ENCODE measurements at places on chromosomes 11 and 22. TPM values are rescaled to one million over a fixed set of nuclear protein-coding genes. Genes with fewer than 3 reads are reported as not detected.

GRCh38 chr11:69044111-69045013 lies 4.4 kb upstream of the TPCN2 start:
- no peak for DNase-seq

DNA sequence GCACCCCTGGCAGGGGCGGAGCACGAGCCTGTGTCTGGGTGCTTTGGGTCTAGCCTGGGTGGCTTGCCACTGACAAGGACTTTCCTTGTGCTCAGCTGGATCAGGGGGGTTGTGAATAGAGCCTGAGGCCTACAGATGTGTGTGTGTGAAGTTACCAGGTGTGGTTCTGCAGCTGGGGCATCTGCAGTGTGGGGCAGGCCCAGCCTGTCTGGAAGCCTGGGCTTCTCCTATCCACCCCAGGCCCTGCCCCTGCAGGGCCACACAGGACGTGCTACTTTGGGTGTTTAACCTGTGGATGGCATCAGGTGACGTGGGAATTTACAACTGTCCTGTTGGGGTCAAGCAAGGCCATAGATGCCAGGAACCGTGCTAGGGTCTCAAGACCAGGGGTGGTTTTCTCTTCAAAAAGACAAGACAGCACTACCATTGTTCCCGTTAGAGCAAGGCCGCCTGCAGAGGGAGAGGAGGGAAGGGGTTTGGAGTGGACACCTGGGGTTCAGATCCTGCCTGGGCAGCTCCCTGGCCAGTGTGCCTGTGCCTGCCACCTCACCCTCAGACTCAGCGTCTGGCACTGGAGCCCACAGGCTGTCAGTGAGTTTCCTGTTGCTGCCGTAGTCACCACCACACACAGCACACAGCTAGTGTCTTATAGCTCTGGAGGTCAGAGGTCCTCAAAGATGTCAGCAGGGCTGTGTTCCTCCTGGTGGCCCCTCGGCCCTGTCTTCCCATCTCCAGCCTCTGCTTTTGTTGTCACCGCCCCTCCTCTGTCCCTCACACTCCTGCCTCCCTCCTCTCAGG lies 31.6 kb downstream of the CTTN start:
- DNase-seq, result no peak

DNA sequence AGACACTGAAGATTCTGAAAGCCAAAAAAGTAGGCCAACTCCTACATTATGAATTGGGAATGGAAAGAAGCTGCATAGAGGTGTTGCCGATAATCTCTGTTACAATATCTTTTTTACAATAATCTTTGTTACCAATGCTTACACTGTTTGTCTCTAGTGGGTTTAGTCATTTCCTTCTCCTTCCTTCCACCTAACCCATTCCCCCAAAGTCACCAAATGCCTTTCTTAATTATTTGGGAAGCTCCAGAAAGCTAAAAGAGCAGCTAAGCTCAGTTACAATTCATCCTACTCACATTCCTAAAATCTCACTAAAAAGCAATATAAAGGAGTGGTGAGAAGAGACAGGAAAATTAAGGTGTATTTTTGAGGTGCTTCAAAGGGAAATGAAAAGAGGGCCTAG lies 313.7 kb downstream of the SWAP70 start:
- no peak for DNase-seq

- no peak for DNase-seq
These were observed 3.4 kb upstream of the FGF19 start for GRCh38 chr11:69707176-69707575.

C11orf21 gene
- total RNA-seq, result 0.16 TPM

DNA sequence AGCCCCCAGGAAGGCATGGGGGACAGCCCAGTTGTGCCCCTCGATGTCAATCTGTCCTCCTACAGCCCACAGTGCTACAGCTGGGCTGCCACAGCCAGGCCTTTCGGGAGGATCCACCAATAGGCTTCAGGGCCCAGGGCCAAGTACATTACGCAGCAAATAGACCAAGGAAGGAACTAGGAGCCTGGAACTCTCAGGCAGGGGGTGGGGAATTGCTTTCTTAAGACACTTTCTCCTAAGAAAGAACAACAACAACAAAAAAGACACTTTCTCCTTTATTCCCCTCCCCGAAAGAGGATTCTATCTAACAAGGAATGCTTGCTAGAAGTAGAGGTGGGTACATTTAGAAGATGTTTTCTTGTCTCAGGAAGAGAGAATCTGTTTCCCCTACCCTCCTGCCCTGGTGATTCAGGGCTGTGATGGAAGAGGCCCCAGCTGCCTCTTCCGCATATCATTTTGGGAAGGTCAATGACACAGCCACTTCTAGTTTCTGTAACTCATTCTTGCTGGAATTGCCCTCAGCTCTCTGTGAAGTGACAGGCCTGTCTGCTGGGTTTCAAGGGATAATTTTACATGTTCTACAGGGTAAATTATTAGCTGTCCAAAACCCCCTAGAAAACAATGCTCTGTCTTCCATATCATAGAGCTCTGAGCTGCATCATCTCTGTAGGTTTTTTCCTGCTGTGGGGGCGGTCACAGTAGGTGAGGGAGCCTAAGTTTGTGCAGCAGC lies 6.0 kb upstream of the MALAT1 start:
- DNase-seq, result no peak

MOB2 gene
- 33.8 TPM for total RNA-seq

DNA sequence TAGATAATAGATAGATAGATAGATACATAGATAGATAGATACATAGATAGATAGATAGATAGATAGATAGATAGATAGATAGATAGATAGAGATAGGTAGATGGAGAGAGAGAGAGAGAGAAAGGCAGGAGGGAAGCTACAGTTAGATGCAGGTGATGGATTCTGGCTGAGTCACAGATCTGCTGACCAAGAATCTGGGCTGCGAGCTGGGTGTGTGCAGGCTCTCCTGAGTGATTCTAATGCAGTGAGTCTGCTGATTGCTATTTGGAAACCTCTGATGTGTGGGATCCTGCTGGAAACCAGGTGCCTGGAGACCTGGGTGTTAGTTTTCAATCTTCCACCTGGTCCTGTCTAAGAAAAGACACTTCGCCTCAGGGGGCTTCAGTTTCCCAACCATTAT lies 1441.8 kb downstream of the TBC1D22A start:
- DNase-seq, result peak; percentile 25

EHF gene
- total RNA-seq, result not detected

GRCh38 chr11:96102664-96103078 lies 178.8 kb upstream of the MTMR2 start:
- DNase-seq, result no peak

GRCh38 chr22:38081941-38082828 lies 1.8 kb downstream of the SLC16A8 start:
- DNase-seq, result no peak

GRCh38 chr11:120940160-120940848 lies 83.6 kb upstream of the TBCEL start:
- DNase-seq, result no peak

DNA sequence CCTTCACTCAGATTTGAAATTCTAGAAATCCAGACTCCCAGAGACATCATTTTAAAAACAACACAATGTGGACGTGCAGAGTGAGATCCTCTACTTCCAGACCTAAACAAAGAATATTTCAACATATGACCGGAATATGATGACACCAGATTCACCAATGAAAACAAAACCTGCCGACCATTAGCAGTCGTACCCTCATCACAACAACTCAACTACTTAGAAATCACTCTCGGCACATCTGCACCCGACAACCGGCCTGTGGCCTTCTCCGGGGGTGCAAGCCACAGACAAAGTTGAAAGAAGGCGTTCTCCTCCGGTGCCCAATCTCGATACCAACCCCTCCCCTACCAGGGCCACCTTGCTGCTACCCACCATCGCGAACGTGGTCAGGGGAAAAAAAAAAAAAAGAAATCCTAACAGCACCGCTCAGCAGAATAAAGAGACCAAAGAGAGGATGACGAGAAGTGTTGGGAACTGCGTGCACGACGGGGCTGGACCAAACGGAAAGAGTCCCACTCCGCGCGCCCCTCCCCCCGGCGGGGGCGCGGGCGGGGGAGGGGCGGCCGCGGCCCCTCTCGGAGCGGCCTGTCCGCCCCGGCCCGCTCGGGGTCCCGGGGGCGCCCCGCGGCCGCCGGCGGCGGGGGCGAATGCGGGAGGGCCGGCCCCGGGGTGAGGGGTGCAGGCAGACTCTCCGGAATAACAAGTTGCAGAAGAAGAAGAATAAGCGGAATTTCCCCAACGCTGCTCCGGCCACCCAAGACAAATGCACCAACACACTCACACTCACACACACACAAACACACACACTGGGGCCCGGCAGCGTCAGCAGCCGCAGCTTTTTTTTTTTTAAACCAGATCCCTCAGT lies 1.7 kb downstream of the PHF21A start:
- no peak for DNase-seq

DNA sequence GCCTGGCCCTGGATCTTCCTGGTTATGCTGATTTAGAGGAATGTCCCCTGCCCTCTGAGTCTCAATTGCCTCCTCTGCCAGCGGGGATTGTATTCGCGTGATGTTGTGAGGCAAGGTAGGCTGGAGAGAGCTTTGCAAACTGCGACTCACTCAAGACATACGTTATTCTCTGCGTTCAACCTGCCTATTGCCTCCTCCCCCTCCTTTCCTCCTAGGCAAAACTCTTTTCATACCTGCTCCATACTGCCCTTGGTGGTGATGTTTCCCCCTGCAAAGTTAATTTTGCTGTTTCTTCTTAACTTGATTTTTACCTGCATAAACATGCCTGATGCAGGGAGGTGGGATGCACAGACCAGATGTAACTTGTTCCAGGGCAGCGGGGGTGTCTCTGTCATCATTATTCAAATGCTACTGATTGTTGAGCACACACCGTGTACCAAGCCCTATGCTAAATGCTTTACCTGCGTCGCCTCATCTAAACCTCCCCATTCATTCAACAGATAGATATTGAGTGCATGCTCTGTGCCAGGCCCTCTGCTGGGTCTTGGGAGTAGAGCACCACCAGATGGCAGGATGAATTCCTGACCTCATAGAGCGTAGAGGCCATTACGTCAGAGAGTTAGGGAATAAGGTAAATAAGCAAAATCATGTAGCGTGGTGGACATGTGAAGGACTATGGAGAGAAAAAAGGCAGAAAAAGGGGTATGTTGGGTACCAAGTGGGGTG lies 29.0 kb downstream of the SGSM1 start:
- DNase-seq, result no peak

DNA sequence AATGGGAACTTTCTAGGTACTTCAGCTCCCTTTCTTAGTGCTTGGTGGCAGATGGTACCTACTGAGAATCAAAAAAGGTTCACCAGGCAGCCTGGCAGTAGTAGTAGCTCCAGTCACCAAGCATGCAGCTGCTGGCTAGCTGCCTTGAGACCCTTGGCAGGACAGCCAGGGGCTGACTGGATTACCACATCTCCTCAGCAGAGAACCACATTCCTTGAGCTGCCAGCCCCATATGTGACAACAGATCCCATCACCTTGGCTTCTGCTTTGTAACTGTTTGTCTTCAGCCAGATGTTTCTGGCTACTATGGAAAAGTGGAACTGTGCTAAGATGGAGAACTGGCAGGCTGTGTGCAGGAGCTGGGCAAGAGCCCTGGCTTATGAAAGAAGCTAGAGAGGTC lies 39.6 kb upstream of the CHRM4 start:
- DNase-seq, result no peak

NXPE2 gene
- not detected for total RNA-seq

DNA sequence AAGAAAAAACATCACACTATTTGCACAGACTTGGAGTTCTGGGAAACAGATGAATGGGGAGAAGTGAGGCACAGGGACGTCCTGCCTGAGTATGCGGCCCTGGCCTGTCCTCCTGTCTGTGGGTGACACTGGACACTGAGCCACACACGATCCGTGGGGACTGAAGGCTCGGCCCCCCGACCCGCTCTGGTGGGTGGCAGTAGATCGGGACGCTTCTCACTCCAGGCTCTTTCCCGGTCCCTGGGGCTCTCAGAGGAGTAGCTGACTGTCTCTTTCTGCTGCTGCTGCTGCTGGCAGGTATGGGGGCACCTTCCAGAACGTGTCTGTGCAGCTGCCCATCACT lies 27.7 kb downstream of the MUC6 start:
- no peak for DNase-seq

MUC2 gene
- total RNA-seq, result not detected

SMC1B gene
- not detected for total RNA-seq

DNA sequence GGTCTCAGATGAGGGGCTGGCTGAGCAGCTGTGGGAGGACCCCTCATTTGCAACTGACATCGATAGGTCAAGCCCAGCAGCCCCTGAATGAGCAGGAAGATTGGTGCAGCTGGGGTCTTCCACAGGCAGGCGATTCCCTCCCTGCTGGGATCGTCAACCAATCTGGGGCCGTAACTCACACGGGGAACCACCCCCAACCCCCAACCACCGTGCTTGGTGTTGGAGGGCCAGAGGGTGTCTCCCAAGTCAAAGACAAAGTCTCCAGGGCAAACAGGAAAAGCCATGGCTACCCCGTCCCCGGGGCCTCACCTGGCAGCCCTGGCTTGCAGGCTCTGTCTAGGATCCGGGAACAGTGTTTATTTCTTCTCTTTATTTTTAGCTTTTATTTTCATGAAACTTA lies 26.9 kb upstream of the SCUBE1 start:
- no peak for DNase-seq

- DNase-seq, result no peak
These were observed 18.1 kb downstream of the POLA2 start for GRCh38 chr11:65279741-65280440.

DNA sequence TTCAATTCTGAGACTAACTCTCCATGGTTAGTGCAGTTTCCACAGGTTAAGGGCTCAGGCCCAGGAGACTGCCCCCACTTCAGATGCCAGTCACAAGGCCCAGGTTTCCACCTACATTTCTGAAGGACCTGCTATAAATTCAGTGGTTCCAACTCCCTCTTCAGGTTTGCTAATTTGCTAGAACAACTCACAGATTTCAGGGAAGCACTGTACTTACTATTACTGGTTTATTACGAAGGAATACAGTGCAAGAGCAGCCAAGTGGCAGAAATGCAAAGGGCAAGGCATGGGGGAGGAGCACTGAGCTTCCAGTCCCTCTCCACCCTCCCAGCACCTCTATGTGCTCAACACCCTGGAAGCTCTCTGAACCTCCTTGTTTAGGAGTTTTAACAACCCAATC lies 39.3 kb upstream of the SPON1 start:
- DNase-seq, result no peak

- DNase-seq, result peak; percentile 70
These were observed 137.2 kb downstream of the BRD1 start for GRCh38 chr22:49690454-49690853.

GRCh38 chr22:31474743-31475142 lies 14.9 kb downstream of the EIF4ENIF1 start:
- DNase-seq, result no peak

- DNase-seq, result no peak
These were observed 301.3 kb upstream of the TENM4 start for GRCh38 chr11:79742176-79742575.

- DNase-seq, result no peak
These were observed 8.3 kb downstream of the SF3A1 start for GRCh38 chr22:30348404-30348803.

DNA sequence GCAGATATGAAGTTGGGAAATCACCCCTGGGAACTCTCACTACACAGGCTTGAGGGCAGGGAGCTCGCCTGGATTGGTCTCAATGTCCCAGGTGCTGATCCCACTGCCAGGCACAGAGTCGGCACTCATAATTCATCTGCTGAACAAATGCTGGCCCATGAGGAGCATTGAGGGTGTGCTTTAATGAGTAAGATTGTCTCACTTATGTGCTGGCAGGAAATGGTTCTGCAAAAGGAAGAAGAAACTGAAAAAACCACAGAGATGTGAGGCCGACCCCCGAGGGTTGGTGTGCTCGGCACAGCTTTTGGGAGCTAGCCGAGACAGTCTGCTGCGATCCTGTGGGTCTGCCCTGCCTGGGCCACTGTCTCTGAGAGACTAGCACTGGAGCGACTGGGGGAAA lies 9.4 kb downstream of the PLAAT2 start:
- no peak for DNase-seq

CNTF gene
- total RNA-seq, result 1.6 TPM
